Transverse colon (tissue), 4 donors: ENCODE measurements at places on chromosomes 2 and 18.

DNA sequence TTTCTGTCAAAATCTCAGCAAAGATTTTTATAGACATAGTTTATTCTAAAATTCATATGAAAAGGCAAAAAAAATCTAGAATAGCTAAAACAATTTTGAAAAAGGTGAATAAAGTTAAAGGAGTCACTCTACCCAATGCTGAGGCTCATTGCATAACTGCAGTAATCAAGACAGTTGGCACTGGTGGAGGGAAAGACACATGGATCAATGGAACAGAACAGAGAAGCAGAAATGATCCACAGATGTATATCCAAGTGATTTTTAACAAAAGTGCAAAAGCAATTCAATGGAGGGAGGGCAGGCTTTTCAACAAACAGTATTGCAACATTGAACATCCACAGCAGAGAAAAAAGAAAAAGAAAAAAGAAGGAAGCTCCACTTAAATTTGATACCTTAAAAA lies 162.8 kb downstream of the RBM43 start:
- no peak for DNase-seq
- H3K27me3 ChIP-seq, result no peaks in the 10 kb centered on the region
- H3K36me3 ChIP-seq, result no peaks in the 10 kb centered on the region
- H3K4me1 ChIP-seq, result no peaks in the 10 kb centered on the region
- no peak overlapping the region for H3K27ac ChIP-seq

DNA sequence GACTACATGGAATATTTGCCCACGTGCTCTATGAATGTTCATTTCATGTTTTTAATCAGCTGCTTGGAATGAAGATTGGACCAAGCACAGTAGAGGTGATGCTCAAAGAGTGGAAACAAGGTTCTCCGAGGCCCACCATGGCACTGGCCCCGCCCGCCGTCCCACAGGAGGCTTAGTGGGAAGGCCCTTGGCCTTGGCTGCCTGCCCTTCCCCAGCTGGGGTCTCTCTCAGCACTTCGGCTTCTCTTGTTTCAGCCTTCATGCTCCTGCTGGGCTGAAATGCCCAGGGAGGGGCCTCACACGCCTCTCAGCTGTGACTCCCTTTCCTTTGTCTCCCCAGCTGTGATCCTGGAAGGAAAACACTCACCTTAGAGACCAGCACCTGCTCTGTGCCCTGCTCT lies 833.2 kb downstream of the GALR1 start:
- no peak overlapping the region for H3K27ac ChIP-seq
- H3K36me3 ChIP-seq, result no peaks in the 10 kb centered on the region
- H3K4me3 ChIP-seq, result no peak overlapping the region
- DNase-seq, result no peak
- no peaks in the 10 kb centered on the region for H3K4me1 ChIP-seq

DNA sequence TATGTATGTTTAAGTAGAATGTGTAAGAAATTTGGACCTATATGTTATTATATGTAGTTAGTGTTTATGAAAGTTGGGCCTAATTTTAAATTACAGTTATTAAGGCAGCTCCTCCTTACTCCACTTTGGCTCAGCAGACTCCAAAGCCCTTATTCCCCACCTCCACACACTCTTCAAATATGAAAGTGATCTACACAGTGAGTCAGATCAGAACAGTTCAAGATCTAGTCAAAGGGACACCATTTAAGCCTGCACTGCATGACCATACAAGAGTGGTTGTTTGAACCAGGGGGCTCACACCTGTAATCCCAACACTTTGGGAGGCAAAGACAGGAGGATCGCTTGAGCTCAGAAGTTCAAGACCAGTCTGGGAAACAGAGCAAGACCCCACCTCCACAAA lies 21.2 kb upstream of the PMAIP1 start:
- H3K27ac ChIP-seq, result no peak overlapping the region
- H3K27me3 ChIP-seq, result no peaks in the 10 kb centered on the region
- H3K4me1 ChIP-seq, result peaks cover 14% of the 10 kb centered on the region
- DNase-seq, result no peak
- no peak overlapping the region for H3K4me3 ChIP-seq

DNA sequence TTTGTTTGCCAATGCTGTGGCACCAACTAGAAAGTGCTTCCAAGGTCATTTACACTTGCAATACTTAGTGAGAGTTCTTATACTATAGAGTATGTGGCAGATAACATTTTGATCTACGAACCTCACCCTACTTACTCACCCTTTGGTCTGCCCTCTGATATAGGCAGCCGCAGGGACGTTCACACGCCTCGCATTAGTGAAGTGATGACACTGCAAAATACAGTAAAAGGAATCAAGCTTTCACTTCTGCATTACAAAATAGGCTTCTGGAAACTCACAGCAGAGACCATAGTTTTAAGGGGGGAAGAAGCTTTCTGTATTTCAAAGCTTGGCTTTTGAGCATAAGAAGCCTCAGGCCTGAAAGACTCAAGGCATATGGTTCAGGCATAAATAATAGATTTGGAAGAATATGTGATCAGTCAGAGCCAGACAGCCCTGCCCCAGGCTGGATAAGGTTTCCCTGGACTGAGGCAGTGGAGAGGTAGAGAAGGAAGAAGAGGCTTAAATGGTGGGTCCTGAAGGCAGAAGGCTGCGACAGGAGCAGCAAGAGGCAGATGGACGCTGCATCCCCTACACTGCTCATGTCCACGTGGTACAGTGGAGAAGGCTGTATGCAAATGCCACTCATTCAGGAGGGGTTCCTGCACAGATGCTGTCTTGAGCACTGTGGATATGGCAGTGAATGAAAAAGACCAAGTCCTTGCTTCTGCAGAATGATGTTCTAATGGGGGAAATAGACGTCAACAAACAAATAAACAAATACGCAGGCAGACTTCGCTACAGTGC lies 63.1 kb downstream of the FECH start:
- H3K4me1 ChIP-seq, result no peaks in the 10 kb centered on the region
- DNase-seq, result no peak
- no peak overlapping the region for H3K4me3 ChIP-seq
- peaks cover 9% of the 10 kb centered on the region for H3K27me3 ChIP-seq
- no peak overlapping the region for H3K27ac ChIP-seq
- no peaks in the 10 kb centered on the region for H3K36me3 ChIP-seq

DNA sequence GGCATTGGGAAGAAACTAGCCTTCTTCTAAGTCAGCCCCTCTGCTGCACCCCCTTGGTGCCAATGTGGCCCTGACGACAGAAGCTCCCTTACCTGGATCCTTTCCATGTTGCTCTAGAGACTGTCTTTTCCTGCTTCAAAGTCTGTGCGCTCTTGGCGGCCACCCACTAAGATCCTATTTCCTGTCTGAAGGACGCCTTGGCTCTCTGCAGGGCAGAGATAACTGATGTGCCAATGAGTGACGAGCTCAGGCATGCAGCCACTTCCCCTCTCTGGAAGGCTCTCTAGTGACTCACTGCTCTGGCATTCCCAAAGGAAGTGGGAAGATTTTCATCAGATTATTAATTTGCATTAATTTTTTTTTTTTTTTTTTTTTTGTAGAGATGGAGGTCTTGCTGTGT lies 273.5 kb downstream of the CDH20 start:
- H3K27ac ChIP-seq, result peak overlapping the region; percentile 29
- peak; percentile 30 for DNase-seq
- H3K4me1 ChIP-seq, result no peaks in the 10 kb centered on the region
- H3K4me3 ChIP-seq, result no peak overlapping the region

GRCh38 chr2:55827855-55828254 lies 95.7 kb downstream of the EFEMP1 start:
- DNase-seq, result no peak
- no peak overlapping the region for H3K4me3 ChIP-seq
- no peak overlapping the region for H3K27ac ChIP-seq
- no peaks in the 10 kb centered on the region for H3K4me1 ChIP-seq
- no peaks in the 10 kb centered on the region for H3K27me3 ChIP-seq

GRCh38 chr2:19643117-19643518 lies 258.7 kb downstream of the TTC32 start:
- H3K27me3 ChIP-seq, result no peaks in the 10 kb centered on the region
- H3K4me1 ChIP-seq, result no peaks in the 10 kb centered on the region
- H3K36me3 ChIP-seq, result no peaks in the 10 kb centered on the region
- H3K4me3 ChIP-seq, result no peak overlapping the region
- DNase-seq, result no peak
- no peak overlapping the region for H3K27ac ChIP-seq

DNA sequence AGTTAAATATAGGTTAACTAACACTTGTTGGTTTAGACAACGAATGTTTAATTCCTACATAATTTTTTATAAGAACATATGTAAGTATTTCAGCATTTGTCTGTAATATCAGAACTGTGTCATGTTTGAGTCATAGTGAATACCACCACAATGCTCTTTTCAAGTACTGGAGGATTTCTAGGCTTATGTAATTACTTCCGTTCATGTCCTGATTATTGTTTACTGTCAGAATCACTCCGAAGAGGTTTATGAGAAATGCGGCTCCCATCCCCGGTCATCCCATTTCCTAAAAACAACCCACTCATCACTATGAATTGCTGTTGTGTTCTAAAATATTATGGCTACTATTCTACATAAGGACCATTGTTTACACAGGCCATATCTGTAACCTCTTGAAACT lies 45.1 kb downstream of the CDH19 start:
- no peak overlapping the region for H3K4me3 ChIP-seq
- no peaks in the 10 kb centered on the region for H3K36me3 ChIP-seq
- H3K27ac ChIP-seq, result no peak overlapping the region
- no peak for DNase-seq
- H3K4me1 ChIP-seq, result no peaks in the 10 kb centered on the region

GRCh38 chr2:111094691-111095090 lies 26.0 kb upstream of the BCL2L11 start:
- no peak overlapping the region for H3K4me3 ChIP-seq
- no peaks in the 10 kb centered on the region for H3K27me3 ChIP-seq
- DNase-seq, result no peak
- no peaks in the 10 kb centered on the region for H3K36me3 ChIP-seq
- H3K27ac ChIP-seq, result no peak overlapping the region

- no peak overlapping the region for H3K4me3 ChIP-seq
- H3K36me3 ChIP-seq, result no peaks in the 10 kb centered on the region
- no peak overlapping the region for H3K27ac ChIP-seq
- no peak for DNase-seq
- H3K27me3 ChIP-seq, result no peaks in the 10 kb centered on the region
Measured at GRCh38 chr2:105587637-105588036, 157.1 kb upstream of the NCK2 start.

DNA sequence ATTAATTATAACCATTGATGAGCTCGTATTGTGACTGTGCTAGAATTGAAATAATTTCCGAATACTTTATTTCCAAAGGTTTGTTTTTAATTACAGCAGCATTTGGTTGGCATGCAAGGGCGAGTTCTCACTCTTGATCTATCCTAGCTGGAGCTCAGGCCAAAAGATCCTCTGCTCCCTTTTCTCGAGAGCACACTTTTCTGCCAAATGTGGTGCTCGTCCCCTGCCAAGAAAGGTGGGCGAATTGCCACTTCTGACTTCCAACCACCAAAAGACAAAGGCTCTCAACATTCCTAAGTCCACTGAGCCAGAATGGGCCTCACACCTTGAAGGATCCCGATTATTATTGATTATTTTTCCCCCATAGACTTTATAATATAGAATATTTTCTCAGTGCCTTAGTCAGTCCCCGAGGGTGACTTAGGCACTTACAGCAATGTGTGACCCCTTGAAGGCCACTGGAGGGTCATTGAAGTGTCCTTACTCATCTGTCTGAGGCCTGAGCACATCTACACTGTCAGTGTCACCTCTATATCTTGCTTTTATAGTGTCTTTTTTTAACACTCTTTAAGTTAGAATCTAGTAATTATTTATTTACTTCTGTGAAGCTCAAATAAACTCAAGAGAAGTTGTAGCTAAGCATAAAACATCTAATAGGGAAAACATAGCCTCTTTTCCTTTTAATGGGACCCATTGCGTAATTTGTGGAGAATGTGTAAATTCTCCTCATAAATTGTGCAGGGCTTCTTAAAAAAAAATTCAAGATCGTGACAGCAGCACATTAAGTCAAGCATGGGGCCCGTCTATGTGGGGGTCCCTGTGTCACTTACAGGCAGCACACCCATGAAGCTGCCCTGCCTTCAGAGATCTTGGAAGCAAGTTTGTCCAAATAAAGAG lies 98.3 kb downstream of the MEIS1 start:
- H3K36me3 ChIP-seq, result no peaks in the 10 kb centered on the region
- no peak overlapping the region for H3K4me3 ChIP-seq
- peak overlapping the region; percentile 12 for H3K27ac ChIP-seq
- H3K4me1 ChIP-seq, result peaks cover 19% of the 10 kb centered on the region
- H3K27me3 ChIP-seq, result no peaks in the 10 kb centered on the region

DNA sequence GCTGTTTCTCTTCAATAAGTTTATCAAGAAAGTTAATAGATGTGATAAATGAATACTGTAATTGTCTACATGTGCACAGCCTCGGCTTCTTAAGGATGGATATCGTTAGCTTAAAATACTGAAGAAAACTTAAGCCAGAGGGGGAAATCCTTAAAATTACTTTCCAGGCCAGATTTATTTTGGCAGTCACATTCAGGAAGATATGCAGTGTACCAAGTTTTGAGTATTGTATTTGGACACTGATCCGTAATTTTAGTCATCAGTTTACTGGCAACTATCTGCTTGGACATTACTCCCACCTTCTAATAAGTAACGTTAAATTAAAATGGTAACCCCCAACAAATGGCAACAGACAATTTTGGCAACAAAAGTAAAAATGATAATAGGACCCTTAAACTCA lies 770.0 kb upstream of the ZEB2 start:
- no peaks in the 10 kb centered on the region for H3K27me3 ChIP-seq
- no peaks in the 10 kb centered on the region for H3K4me1 ChIP-seq
- no peak overlapping the region for H3K4me3 ChIP-seq
- DNase-seq, result no peak

- H3K4me1 ChIP-seq, result no peaks in the 10 kb centered on the region
- H3K4me3 ChIP-seq, result no peak overlapping the region
- no peaks in the 10 kb centered on the region for H3K27me3 ChIP-seq
- no peak overlapping the region for H3K27ac ChIP-seq
Measured at GRCh38 chr18:62880673-62881364, 165.5 kb downstream of the PHLPP1 start.

GRCh38 chr2:233412405-233412804 lies 58.1 kb downstream of the DGKD start:
- peaks cover 61% of the 10 kb centered on the region for H3K4me1 ChIP-seq
- H3K27ac ChIP-seq, result peak overlapping the region; percentile 76
- no peak overlapping the region for H3K4me3 ChIP-seq
- H3K27me3 ChIP-seq, result no peaks in the 10 kb centered on the region
- no peak for DNase-seq
